Naive B cell (primary cell): ENCODE measurements at places on chromosomes 1 and 21.

DNA sequence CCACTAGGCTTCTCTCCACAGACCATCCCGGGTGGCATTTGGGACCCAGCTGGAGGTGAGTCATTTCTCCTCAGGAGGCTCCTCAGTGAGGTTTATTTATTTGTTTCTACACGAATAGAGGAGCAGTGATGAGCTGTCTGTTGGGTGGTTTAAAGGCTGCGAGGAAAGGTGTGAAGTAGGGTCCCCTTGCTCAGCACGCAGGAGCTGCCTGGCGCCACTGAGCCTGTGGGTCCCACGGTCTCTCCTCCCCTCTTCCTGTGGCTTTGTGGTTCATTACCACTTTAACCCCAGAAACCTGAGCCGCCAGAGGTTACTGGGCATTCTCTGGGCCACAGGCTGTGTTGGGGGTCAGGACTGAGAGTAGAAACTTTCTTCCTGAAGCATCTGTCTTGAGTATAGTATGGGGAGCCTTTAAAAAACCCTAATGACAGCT, 39.9 kb downstream of the IL6R start:
- no peak for DNase-seq

DNA sequence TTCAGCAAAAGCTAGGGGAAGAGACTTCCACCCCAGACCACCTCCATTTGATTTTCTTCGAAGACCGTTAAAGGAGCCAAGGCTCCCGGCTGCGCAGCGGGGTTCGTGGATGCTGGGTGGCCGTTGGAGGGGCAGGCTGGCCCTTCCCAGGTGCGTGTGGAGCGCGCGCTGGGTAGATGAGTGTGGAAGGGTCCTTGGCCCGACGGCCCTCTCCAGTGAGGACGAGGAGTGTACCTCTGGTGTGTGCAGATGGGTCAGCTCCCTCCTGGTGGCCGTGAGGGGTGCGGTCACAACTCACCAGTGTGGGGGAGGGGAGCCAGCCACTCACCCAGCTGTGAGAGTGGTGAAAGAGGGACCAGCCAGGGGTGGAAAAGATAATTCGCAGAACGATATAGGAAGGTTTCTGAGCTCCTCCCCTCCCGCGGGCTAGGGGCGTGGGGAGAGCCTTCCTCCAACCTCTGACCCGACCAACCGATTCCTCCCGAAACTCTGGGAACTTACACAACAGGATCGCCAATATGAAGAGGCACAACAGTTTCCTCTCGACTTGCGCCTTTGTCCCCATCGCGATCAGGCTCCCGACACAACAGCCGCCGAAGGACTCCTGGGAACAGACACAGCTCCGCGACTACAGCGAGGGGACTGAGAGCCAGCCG, at the start of gene F11R:
Gene F11R (minus strand): TSS at position 644 of the 656 bp plus-strand sequence. CDS start 79 bp downstream, at position 565.
- DNase-seq: no peak

DNA sequence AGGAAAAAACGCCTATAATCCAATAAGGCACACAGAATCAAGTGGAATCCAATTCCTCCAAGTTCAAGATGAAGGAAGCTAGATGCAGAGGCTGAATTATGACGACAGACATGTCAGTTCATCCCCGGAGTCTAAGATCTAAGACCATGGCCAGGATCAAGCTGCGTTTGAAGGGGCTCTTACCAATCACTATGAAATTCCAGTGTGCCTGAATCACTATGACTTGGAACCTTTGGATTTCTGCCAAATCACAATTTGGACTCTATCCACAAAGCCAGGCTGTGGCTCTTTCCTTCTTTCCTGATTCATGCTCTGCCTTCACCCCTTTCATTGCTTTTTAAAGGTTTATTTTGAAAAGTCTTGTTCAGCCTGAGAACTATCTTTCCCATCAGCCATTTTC, 17.1 kb downstream of the OLIG2 start:
- DNase-seq: no peak

DNA sequence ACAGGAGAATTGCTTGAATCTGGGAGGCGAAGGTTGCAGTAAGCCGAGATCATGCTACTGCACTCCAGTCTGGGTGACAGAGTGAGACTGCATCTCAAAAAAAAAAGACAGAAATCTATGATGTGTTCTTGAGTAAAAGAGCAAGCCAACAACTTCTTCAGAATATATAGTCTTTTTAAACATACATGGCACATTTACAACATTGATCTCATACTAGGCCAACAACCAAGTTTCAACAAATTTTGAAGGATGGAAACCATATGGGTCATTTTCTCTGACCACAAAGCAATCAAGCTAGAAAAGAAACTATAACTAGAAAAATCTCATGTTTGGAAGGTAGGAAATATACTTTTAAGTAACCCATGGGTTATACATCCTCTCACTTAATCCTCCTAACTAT, 38.3 kb downstream of the PAFAH2 start:
- no peak for DNase-seq
